ENCODE measurements at places on chromosomes 7 and 10.

- DNase-seq = no peak
These were observed 76.9 kb upstream of the PDCD4 start for GRCh38 chr10:110794808-110795207.

DNA sequence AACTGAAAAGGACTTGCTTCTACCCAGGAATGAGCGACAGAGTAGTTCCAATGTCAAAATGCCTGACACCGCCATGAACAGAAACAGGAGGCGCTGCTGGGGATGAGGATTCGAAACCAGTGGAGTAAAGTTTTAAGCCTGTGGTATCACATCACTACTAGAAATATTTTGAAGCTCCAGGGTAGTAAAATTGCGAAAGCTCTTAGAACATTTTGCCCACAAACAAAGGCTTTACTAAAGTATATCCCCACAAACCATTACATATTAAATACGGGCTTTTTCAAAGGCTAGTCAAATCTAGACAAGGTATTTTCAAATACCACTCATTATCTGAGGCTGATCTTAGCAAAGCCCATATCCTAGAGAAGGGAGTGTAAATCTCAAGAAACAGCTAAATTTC is 2.4 kb downstream of the PRDX3 start:
- no peak for DNase-seq

GRCh38 chr7:135240441-135240840 is 6.8 kb downstream of the STRA8 start:
- DNase-seq = no peak

- DNase-seq = no peak
These were observed 3.4 kb upstream of the ARHGAP22 start for GRCh38 chr10:48608279-48608681.

GRCh38 chr10:60942788-60943315 is 1.1 kb downstream of the RHOBTB1 start:
- no peak for DNase-seq

DNA sequence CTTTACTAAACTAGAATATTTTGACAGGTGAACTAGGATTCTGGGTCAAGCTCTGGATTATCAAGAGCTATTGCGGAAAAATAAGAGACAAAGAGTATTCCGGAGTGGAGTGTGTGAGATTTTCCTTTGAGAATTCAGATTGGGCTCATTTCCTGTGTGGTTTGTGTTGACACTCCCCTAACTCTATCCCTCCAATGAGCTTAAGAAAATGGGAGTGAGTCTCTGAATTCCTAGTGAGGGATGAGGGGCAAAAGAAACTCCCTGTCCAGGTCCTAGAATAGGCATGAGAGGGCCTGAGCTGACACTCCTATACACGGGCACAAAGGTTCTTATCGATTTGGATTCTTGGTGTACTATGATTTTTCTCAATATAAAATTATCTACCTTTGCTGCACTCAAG is 10.2 kb downstream of the KLF14 start:
- no peak for DNase-seq

GRCh38 chr7:94382132-94382531 is 12.6 kb upstream of the COL1A2 start:
- no peak for DNase-seq

DNA sequence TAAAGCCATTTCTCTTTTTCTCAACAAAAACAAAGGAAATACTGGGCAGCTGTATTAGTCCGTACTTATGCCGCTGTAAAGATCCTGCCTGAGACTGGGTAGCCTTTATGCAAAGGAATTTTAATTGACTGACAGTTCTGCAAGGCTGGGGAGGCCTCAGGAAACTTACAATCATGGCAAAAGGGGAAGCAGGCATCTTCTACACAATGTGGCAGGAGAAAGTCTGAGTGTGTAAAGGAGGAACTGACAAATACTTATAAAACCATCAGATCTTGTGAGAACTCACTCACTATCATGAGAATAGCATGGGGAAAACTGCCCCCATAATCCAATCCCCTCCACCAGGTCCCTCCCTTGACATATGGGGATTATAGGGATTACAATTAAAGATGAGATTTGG is 264.3 kb downstream of the SEMA3A start:
- DNase-seq = no peak

GRCh38 chr7:134844200-134844599 is 64.8 kb downstream of the CALD1 start:
- DNase-seq = no peak

DNA sequence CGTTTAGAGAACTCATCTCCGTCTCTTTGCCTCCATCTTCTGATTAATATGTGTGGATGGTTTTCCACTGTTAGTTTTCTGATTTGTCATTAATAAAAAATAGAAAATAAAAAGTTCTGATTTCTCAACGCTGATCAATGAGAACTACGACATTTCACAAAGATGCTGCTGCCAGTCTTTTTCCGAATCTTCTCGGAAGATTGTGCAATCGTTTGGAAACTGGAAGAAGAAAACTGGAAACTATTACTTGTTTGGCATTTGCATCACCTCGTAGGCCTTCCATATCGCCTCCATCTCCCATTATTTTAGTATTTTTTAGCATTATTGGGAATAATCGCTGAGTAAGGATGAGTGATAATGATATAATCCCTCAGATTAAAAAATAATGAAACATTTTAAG is 123.2 kb upstream of the KLF6 start:
- DNase-seq = no peak

GRCh38 chr10:112801004-112801403 is 149.0 kb upstream of the TCF7L2 start:
- no peak for DNase-seq

- DNase-seq = no peak
These were observed 117.0 kb upstream of the FAM204A start for GRCh38 chr10:118458957-118459641.

DNA sequence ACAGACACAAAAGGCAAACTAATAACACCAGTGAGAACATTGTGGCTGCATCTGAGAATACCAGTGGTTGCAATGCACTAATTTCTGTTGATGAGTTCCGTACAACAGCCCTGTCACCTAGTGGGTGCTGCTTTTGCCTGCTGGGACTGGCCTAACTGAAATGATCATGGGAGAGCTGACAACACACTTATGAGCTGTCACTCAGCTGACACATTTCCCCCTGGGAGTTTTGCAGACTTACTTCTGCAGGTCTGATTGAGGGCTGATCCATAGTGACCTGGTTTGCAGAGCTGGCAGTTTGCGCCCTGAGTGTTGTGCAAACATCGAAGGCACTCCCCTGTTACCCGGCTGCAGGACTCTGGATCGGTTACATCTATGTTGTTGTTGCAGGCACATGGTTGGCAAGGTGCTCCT is 60.6 kb upstream of the LAMB1 start:
- DNase-seq = no peak
